Caudate nucleus (tissue), 63 donors: ENCODE measurements at places on chromosomes 5 and 9.

GRCh38 chr9:970151-970996 is 6.1 kb upstream of the DMRT3 start:
- no peak for DNase-seq

DNA sequence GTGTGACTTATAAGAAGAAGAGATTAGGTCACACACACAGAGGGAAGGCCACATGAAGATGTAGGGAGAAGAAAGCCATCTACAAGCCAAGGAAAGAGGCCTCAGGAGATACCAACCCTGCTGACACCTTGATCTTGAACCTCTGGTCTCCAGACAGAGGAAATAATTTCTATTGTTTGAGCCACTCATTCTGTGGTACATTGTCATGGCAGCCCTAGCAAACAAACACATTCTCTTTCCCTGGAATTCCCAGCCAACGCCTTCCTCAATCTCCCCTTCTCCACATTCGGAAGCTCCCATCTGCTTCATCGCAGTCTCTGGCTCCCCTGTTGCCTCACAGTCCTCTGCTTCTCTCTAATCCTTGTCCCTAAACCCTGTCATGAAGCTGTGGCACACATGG is 16.7 kb downstream of the PTGS1 start:
- DNase-seq: no peak

DNA sequence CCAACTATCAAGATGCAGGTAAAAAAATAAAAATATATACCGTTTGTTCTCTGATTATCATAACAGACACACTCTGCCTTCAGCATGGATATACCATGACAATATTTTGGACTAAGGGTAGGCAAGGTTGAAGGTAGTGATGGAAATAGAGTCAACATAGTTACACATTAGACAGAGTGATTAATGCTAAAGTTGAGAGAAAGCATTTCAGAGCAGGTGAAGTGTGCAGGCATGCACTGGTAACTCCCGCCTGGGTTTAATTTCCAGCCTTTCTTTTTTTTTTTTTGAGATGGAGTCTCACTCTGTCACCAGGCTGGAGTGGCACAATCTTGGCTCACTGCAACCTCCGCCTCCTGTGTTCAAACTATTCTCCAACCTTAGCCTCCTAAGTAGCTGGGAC is 458.5 kb downstream of the TLR4 start:
- no peak for DNase-seq

- no peak for DNase-seq
Measured at GRCh38 chr9:83491413-83491812, 46.8 kb downstream of the FRMD3 start.

GRCh38 chr5:138951986-138952735 is 77.0 kb upstream of the LRRTM2 start:
- DNase-seq: no peak

DNA sequence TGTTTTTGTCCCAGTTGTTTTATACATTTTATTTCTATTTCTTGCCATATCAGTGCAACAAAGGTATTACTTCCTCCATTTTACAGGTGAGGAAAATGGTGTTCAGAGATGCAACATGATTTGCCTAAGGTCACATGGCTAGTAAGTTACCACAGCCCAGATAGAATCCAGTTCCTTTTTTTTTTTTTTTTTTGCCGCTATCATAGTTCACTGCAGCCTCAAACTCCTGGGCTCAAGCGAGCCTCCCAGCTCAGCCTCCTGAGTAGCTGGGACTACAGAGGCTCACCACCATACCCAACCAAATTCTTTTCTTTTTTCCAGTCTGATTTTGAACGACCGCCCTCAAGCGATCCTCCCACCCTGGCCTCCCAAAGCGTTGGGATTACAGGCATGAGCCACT is 480 bp upstream of the CCDC69 start:
- no peak for DNase-seq

- no peak for DNase-seq
Measured at GRCh38 chr9:86747711-86748110, 199.6 kb downstream of the GAS1 start.

DNA sequence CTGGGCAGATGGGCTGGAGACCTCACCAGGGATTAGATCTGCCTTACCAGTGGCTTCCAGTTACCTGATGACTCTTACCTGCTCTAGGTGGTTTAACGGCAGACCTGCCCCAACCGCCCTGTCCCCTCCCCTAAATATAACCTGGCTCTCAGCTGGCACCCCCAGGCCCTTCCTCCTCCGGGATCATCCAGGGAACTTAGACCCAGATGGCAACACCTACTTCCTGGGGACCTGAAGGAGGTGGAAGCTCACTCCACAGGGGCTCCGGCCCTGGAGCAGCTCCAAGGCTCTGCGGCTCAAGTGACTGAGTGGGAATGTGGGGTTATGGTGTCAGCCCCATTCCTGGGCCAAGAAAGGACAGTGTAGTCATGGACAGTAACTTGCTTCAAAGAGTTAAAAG is 130.4 kb downstream of the OLFM1 start:
- DNase-seq: no peak

- DNase-seq: no peak
Measured at GRCh38 chr5:141573489-141574121, 45.2 kb downstream of the DIAPH1 start.
